ENCODE measurements at places on chromosomes 6 and 20.

GRCh38 chr6:84512391-84512790 lies 252.0 kb downstream of the TBX18 start:
- no peak for DNase-seq

GRCh38 chr20:40192081-40192480 lies 497.0 kb downstream of the MAFB start:
- no peak for DNase-seq

- no peak for DNase-seq
These were observed 14.3 kb upstream of the CBFA2T2 start for GRCh38 chr20:33475381-33476152.

GRCh38 chr6:3199382-3199781 lies 28.1 kb downstream of the TUBB2B start:
- no peak for DNase-seq

DNA sequence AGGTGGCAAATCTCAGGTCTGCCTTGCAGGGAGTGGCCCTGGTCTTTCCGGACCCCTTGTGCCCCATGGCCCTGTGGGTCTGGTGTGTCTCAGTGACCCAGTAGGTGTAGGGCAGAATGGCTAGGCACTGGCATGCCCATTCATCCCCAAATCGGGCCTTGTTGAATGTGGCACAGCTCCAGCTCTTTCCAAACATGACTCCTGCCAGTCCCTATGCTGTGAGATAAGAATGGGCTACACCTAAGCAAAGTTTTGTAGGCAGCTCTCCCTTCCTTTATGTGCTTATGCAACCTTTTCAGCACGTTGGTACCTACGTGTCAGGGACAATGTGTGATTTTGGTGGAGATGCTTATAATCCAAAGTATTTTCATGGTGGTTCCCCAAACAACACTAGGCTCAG lies 33.9 kb downstream of the FOXO3 start:
- no peak for DNase-seq

GRCh38 chr6:149716181-149716963 lies 1.5 kb downstream of the LATS1 start:
- DNase-seq: peak; percentile 42

DNA sequence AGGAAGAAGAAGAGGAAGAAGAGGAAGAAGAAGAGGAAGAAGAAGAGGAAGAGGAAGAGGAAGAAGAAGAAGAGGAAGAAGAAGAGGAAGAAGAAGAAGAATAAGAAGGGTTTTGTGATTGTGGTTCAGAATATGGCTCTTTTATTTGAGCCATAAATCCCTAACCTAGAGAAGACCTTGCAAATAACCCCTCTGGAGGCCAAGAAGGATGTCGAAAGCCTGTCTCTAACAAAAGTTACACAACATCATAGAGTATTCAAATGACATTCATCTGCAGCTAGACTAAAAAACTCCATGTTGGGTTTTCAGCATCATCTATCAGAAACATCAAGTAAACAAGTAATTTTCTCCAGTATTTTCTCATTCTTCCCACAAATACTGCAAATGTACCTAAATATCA lies 100.9 kb downstream of the RNASET2 start:
- no peak for DNase-seq

- DNase-seq: no peak
These were observed 167.7 kb downstream of the EYA2 start for GRCh38 chr20:47062226-47062890.

DNA sequence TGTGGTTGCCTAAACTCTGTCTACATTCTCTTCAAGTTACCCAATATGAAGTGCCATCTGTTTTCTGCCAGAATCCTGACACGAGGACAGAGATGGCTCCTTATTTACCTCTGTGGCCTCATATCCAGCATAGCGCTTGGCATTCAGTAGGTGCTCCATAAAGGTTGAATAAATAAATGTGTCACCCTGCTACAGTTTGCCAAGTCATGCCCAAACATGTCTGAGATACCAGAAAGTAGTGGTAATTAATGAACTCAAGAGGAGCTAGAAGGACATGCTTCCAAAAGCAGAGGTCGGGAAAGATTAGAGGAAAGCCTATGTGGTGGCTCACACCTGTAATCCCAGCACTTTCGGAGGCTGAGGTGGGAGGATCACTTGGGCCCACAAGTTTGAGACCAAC lies 30.9 kb upstream of the E2F3 start:
- no peak for DNase-seq

- no peak for DNase-seq
These were observed 242.2 kb downstream of the FOXC1 start for GRCh38 chr6:1851681-1852456.

DNA sequence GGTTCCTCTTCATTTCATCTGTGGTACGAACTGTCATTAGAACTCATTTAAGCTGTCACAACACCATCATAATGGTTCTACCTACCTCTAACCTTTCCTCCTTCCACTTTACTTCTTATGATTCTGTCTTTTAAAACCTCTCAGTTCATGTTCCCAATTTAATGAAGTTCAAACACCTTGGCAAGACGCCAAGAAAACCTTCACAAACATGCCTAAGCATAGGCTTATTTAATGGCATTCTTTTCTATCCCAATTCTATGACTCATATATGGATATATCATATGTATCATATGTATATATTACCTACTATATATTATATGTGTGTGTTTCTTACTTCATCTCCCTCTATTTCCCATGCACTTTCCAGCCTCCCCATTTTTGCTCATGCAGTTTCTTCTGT lies 283.4 kb upstream of the TBX18 start:
- DNase-seq: no peak

DNA sequence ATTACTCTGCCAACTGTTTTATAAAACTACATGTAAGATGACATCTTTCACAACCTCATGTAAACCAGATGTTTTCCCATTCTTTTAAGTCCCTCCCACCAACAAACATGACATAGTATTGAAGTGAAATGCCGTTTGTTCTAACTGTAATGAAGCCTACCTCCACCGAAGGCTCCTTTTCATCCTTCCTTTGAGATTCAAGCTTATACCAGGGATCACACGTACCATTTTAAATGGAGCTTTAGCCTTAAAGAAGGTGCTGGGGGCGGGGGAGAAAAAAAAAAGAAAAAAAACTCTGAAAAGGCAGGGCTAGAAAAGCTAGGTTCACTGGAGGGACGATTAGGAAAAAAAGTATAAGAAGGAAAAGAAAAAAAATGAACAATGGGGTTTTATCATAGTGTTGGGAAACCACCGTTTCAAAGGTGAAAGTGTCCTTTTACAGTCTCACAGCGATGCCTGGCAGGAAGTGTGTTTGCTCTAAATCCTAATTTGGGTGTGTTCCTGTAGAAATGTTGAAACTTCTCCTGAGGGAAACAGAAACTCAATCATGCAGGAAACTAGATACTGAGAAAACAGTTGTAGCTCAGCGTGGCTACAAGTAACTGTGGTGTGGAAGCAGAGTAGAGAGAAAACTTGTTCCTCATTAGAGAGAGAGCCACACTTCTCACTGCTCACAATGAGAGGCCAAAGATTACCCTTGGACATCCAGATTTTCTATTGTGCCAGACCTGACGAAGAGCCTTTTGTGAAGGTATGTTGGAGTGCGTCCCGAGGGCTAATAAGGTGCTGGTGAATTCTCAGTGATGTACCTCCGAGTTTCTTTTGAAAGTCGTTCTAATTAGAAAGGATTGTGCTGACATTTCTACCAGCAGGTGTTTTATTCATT lies 37.6 kb upstream of the HINT3 start:
- DNase-seq: peak; percentile 99

GRCh38 chr6:29746846-29747687 lies 23.8 kb downstream of the HLA-F start:
- no peak for DNase-seq

DNA sequence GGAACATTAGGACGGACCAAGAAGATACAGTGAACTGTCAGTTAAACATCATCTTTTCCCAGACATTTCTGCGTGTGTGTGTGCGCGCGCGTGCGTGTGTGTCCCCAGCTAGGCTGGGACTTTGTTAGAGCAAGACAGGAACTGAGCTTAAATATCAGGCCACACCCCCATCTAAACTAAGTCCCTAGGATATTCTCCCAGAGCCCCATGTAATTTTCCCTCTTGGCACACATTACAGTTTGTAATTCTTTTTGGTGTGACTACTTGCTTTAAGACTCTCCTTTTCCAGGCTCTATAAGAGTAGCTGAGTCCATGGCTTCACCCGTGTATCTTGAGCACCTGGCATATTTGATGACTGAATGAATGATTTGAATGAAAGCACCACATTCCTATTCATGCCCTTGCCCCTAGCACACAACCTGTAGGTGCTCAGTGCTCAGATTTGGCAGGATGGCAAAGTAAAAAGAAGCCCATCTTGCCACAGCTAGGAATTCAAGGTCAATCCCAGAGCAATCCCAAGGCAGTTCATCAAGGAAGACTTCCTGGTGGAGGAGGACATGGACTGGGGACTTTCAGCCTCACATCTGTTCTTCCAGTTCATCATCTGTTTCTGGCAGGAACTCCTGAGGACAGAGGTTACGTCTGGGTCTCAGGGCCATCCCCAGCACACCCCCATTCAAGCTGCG lies 69.2 kb downstream of the MRPL14 start:
- no peak for DNase-seq

DNA sequence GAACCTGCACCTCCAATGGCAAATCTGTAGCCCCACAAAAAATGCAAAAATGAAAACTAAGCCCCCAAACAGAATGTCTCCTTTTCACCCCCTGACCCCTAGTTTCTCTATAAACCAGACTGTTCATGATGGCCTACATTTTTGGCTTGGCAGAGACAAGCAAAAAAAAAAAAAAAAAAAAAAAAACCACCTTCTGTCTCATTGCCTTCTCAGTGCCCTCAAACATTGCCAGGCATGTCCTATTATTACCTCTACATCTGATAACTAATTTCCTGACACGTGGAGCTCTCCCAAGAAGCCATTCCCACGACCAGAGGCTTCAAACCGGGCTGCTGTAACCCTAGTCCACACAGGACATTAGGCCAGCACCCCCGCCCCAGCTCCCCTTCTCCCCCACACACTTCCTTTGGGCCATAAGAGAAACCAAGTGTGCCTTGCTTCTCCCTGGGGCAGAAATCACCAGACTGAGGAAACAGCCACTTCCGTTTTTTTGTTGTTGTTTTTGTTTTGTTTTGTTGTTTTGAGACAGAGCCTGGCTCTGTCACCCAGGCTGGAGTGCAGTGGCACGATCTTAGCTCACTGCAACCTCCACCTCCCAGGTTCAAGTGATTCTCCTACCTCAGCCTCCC lies 65.4 kb downstream of the GPR6 start:
- no peak for DNase-seq

DNA sequence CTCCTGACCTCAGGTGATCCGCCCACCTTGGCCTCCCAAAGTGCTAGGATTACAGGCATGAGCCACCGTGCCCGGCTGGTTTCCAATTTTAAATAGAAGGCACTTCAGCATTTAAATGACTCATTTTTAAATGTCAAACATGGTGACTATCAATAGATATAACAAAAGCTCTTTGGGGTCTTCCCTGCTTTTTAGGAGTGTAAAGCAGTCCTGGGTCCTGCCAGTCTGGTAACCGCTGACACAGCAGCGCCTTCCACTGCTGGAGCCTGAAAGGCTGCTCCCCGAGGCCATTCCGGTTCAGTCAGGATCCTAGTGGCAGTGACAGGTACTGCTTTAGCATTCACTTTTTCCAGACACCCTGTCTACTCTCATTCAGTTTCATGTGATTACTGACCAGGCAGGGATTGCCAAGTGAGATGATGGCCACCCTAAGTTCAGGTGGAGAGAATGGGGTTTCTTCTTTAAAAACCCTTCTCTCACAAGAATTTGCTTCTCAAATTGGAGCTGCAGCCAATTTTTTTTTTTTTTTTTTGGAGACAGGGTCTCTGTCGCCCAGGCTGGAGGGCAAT lies 5.1 kb downstream of the DIDO1 start:
- DNase-seq: peak; percentile 72

DNA sequence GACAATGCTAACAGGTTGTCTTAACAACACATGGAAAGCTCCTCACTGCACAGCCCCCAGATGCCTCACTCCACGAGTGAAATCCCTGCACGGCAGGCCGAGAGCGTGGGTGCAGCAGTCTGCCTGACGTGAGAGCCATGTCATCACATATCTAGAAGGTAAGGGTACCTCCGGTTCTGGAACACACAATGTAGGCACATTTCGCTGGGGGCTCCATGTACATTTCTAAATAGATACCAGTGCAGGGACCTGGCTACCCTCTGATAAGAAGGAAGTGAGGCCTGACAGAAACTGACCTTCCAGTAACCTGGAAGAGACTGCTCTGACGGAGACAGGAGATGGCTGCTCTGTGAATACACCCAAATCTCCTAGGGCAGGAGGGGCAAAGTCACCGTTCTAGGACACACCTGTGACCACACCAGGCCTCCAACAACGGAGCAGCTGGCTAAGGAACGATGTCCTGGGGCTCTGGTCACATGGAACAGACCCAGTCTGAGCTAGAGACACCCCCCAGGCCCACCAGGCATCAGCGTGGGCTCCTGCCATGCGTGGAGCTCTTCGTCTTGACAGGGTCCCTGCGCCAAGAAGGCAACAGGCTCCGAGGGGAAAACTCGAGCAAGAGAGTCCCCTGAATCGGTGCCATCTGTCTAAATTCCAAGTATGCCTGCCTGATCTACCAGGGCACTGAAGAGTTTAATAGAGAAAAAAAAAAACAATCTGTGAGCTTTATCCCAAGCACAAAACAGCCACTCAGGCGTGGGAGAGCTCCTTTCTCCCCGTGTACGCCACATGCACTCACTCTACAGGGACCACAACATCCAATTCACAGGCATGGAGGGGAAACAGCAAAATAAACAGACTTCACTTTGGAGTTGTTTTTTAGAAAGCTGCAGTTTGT lies 27.5 kb downstream of the RNASET2 start:
- DNase-seq: no peak

DNA sequence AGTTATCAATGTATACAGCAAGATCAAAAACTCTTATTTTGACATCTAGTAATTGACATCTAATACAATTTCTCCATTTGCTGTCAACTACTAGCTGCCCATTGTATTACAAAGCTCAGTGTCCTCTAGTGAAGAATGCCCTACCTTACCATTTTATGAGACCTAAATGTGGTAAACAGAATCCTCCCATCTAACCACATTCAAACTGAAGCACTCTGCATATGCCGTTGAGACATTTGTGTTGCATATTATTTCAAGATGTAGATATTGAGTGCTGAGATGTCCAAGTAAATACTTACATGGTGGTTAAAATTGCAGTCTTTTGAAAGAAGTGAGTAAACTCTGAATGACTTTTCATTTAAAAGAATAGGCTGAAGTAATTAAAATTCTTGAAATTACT lies 597 bp upstream of the GLYATL3 start:
- no peak for DNase-seq

GRCh38 chr6:97423190-97423589 lies 140.2 kb upstream of the MMS22L start:
- DNase-seq: no peak

DNA sequence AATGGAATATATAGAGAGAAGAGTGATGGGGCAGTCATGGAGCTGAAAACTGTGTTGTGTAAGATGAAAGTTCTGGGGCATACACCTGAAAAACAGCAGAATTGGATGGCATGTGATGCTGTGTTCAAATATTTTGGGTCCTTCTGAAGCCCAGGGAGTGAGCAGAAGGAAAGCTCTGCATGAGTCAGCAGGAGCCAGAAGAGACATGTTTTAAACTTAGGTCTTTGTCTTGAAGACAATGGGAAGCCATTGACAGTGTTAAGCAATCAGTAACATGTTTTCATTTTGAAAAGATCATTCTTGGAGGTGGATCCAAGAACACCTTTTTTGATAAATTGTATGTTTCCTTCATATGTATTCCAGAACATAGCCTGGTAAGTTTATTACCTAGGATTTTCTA lies 38.9 kb upstream of the MAFB start:
- no peak for DNase-seq
